ENCODE measurements at places on chromosomes 3 and 15. TPM values are rescaled to one million over a fixed set of nuclear protein-coding genes. Genes with fewer than 3 reads are reported as not detected.

The GHRL gene
- not detected for total RNA-seq

The CCR3 gene
- not detected for total RNA-seq

The FRMD5 gene
- 10.1 TPM for total RNA-seq

The SV2B gene
- total RNA-seq: not detected

The TMEM89 gene
- not detected for total RNA-seq

The BFSP2 gene
- total RNA-seq: not detected

The C3orf70 gene
- total RNA-seq: not detected

The ARIH2 gene
- total RNA-seq: 72.3 TPM

The PLCD1 gene
- total RNA-seq: 27.4 TPM

The HGD gene
- total RNA-seq: not detected

The SEMA3G gene
- 0.21 TPM for total RNA-seq

The PPP2R3A gene
- 15.4 TPM for total RNA-seq

The NDN gene
- 7.5 TPM for total RNA-seq

The SCAPER gene
- total RNA-seq: 5.4 TPM

The CYP8B1 gene
- total RNA-seq: not detected

The CLRN1 gene
- total RNA-seq: not detected

The SAMD7 gene
- total RNA-seq: not detected

Data from foreskin keratinocyte (primary cell).